IPS DF 6.9 (cell line): ENCODE measurements at places on chromosomes 1 and 21.

GRCh38 chr1:15983275-15983674 is 7.4 kb upstream of the ZBTB17 start:
- DNase-seq: no peak

DNA sequence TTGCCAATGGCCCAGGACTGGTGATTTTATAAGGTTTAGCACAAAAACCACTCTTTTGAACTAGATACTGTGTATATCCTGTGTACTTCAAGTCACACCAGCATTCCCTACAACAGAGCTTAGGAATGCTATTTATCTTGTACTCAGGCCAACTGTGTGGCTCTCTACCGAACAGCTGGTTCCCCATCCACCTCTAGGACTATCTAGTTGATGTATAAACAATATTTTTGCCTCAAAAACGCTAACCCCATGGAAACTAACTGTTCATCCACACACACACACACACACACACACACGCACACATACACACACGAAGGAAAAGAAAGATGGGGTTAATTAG is 28.7 kb upstream of the SLC45A3 start:
- DNase-seq: no peak

DNA sequence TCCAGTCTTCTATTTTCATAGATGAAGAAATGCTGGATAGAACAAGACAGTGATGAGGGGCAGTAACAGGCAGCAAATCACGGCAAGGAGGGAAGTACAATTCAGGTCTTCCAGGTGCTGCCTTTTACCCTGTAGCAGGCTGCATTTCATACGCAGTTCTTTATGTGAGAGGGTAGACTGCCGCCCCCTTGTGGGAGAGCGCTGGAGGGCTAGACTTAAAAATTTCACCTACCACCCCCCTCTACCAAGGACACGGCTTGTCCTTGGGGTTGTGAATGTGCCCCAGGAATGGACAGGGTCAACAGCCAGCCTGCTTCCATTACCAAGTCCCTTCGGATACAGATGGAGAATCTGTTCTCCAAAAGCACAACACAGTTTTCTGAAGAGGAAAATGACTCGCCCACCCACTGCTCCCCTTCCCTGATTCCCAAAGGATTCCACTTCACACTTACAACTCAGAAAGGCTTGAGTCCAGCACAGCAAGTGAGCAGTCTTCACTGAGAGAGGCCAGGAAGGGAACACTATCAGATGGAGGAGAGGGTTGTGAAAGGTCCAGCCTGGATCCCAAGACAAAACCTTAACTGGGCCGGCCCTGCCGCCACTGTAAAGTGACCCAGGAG is 7.4 kb downstream of the WDR77 start:
- no peak for DNase-seq

- no peak for DNase-seq
Measured at GRCh38 chr21:45255381-45256020, 32.2 kb downstream of the POFUT2 start.

GRCh38 chr1:112619518-112620376 is at the start of gene CAPZA1:
Gene CAPZA1, plus strand, starts transcription at chr1:112619832. Its CDS starts 13 bp downstream, at chr1:112619845.
- peak; percentile 63 for DNase-seq

GRCh38 chr21:26842974-26843932 is 2.0 kb downstream of the ADAMTS1 start:
- no peak for DNase-seq

DNA sequence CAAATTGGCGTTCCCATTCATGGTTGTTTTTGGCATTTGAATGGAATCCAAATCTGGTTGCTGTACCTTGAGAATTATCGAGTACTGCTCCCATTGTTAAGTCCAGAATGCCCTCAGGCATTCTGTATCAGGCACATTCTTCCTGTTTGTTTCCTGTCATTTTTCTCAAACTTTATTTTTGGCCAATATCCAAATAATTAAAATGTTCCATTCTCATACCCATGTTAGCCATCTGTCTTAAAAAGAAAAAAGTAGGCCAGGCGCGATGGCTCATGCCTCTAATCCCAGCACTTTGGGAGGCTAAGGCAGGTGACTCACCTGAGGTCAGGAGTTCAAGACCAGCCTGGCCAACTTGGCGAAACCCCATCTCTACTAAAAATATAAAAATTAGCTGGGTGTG is 29.3 kb upstream of the SHISA4 start:
- DNase-seq: no peak

GRCh38 chr1:27136998-27137542 is 17.9 kb downstream of the SLC9A1 start:
- DNase-seq: no peak
